ENCODE measurements at places on chromosomes 12 and 14.

GRCh38 chr12:95590775-95591174 lies 39.5 kb upstream of the USP44 start:
- no peak for DNase-seq

- peak; percentile 14 for DNase-seq
Observed at GRCh38 chr12:65822732-65823512, 1.4 kb upstream of the HMGA2 start.

DNA sequence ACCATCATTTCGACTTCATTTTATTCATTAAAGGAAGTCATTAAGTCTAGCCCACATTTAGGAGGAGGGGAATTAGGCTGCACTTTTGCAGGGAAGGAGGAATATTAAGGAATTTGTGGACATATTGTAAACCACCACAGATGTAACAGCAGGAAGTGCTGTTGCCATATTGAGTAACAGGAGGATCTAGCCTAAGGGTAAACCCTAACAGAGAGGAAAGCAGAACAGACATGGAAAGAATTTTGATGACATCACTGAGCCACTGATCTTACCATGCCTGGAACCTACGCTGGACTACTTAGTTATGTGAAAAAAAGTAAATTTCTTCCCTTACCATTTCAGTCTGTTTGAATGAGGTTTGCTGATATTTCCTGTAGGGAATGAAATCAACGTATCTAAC lies 100.7 kb upstream of the ATF7IP start:
- no peak for DNase-seq

DNA sequence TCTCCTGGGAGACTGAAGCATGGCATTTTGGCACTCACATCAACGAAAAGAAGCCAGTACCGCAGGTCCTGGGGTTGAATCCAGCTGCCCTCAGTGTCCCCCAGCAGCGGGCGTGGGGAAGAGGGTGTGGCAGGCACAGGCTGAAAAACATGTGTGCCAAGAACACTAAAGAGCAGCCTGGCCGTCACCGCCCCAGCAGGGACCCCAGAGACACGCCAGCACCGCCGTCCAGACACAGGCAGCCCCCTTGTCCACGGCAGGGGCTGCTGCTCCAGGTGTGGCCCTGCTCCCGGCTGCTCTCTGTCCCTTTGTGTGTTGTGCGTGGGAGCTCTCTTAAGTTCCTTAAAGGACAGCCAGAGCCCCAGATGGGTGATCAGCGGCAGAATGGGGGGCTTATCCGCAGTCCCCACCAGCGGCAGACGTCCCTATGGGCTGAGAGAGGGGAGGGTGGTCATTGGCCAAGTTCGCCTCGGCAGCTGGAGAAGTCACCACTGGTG lies 556 bp downstream of the PHETA1 start:
- no peak for DNase-seq

DNA sequence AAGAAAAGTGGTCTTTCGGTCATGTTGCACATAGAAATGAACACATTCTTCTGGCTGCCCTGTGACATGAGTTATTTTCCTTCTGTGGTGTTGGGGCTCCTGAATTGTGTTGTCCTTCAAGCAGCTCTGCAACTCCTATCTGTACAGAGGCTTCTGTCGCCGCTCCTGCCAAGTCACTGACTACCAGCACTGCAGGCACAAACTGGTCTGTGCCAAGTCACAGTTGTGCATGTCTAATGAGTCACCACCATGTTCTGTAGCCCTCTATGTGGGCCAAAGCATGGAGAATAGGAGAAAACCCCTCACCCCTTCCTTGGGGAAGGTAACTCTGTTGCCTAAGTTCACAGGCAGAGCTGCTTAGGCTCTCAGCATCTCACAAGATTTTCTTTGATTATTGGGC lies 283.3 kb downstream of the RPL10L start:
- DNase-seq: no peak

DNA sequence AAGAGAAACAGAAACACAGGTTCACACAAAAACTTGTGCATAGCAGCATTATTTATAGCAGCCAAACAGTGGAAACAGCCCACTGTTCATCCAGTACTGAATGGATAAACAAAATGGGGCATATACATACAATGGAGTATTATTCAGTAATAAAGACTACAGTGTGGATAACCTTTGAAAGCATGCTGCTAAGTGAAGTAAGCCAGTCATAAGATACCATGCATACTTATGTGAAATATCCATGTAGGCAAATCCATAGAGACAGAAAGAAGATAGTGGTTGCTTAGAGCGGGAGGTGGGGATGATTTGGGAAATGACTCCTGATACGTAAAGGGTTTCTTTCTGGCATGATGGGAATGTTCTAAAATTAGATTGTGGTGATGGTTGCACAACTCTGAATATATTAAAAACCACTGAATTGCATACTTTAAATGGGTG lies 99.4 kb downstream of the CRADD start:
- DNase-seq: no peak

GRCh38 chr14:80607430-80608190 lies 333.9 kb downstream of the CEP128 start:
- DNase-seq: no peak

DNA sequence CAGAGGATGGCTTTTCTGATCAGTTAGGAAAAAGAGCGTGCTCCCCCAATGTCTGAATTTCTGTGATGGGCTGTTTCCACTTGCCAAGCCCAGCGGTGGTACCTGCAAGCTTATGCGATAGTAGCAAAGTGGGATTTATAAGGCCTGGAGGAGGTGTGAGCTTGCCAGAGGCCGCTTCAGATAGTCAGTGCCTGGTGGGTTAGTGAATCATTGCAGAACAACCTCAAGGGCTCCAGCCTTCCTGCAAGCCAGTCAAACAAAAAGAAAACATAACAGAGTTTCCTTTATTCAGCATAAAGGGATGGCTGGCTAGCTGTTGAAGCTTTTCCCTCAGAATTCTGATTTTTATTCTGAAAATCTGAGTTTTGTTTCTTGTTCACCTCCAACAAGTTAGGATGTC lies 7.6 kb upstream of the BMP4 start:
- no peak for DNase-seq

DNA sequence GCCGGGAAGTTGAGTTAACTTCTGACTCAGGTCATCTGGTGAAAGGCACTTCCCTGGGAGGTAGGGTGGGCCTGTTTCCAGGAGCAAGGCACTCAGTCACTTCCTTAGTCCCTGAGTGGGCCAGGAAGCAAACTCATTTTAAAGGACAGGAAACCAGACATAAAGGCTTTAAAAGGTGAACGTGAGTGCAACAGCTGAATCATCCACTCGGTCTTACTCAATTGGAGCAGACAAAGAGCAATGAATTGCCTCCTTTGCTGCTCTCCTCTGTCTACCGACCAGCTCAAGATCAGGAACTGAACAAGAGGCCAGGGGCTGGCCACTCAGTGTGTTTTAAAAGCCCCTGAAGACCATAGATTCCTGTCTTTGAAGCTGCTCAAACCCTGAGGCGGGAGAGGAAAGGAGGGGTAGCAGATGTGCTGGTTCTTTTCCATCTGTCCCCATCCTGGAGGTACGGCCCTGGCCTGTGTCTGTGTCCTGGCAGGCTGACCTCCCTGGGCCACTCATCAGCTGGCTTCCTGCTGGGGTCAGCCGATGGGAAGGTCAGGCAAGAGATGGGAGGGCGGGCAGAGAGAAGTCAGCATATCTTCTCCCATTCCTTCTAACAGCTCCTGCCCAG lies 148.9 kb downstream of the PPM1H start:
- DNase-seq: peak; percentile 9

DNA sequence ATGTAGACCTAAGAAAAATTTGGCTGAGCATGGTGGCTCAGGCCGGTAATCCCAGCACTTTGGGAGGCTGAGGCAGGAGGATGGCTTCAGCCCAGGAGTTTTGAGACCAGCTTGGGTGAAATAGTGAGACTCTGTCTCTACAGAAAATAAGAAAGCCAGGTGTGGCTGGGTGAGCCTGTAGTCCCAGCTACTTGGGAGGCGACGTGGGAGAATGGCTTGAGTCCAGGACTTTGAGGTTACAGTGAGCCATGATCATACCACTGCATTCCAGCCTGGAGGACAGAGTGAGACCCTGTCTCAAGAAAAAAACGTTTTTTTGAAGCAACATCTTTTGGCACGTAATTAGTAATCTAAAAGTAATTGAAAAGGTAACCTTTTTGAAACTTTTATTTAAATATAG lies 70.9 kb downstream of the FERMT2 start:
- no peak for DNase-seq

- peak; percentile 97 for DNase-seq
Observed at GRCh38 chr12:14769969-14770495, 33.2 kb downstream of the WBP11 start.

DNA sequence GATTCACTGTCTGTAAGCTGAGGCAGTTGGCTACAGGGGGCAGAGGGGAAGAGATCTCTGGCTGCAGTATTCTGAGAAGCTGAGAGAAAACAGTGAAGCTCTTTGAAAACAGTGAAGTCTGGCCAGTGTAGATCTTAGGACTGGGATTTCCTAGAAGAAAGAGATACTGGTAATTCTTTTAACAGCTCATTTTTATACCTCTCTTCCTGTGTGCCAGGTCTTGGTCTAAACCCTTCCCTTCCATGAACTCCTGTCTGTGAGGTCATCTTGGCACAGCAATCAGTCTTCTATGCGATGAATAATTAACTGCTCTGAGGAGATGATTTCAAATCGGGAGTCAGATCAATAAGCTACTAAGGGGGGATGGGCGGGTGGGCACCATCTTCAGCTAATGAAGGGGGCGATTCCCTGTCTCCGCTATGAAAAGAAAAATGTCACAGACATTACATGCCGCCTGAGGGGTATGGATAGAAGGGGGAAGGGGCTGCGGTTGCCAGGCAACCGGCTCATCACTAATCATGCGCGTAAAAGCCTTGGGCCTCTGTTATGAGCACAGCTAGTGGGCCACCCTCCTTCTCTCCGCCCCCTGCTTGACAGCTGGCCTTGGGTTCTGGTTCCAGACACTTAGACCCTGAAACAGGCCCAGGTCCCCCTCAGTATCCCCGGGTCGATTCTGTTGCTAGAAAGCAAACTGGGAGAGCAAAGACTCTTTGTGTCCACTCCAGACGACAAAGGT lies 75.3 kb upstream of the CEP83 start:
- no peak for DNase-seq

DNA sequence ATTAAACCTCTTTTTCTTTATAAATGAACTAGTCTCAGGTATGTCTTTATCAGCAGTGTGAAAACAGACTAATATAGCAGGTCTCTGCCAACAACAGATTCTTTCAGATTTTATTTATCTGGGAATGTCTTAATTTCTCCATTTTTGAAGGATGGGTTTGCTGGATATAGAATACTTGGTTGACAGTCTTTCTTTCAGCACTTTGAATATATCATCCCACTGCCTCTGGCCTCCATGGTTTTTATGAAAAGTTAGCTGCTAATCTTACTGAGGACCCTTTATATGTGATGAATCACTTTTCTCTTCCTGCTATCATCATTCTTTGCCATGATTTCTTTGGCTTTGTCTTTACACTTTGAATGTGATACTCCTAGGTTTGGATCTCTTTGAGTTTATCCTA lies 148.0 kb downstream of the ANO6 start:
- no peak for DNase-seq

- peak; percentile 42 for DNase-seq
Observed at GRCh38 chr14:65356327-65356836, 56.1 kb upstream of the FUT8 start.

GRCh38 chr12:46480724-46481123 lies 108.2 kb upstream of the SLC38A2 start:
- no peak for DNase-seq

Data from GM12865 (cell line).